ENCODE measurements at places on chromosomes 7 and 10.

DNA sequence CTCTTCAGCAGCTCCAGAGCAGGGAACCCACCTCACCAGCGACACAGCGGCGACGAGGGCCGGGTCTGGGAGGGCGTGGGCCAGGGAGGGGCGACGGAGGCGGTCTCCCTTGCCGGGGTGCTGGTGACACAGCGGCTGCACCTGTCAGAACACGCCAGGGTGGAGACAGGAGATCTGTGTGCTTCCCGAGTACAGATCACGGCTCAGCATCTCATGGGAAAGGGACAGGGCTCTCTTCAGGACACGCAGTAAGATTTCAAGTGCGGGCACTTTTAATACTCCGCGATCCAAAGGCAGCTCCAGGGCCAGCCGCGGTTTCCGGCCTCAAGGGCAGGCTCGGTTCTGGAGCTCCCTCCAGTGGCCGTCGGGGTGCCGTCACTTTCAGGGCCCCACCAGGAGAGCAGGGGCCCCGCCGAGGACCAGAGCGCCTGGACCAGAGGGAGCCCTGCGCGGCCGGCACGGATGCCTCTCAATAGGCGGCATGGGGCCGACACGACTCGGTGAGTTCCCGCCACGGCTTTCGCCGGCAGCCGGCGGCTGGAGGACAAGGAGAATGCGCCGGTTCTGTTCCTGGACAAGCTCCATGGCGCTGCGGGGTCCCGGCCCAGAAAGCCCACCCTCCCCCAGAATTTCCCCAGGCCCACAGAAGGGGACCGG lies 21.4 kb downstream of the GPR146 start:
- H3K4me1 ChIP-seq, result peaks cover 3% of the 10 kb centered on the region
- no peak overlapping the region for H3K4me3 ChIP-seq
- DNase-seq, result peak; percentile 61
- H3K36me3 ChIP-seq, result no peaks in the 10 kb centered on the region

GRCh38 chr10:70363971-70364771 lies 18.3 kb downstream of the LRRC20 start:
- no peaks in the 10 kb centered on the region for H3K36me3 ChIP-seq
- H3K27me3 ChIP-seq, result no peaks in the 10 kb centered on the region

- H3K4me1 ChIP-seq, result no peaks in the 10 kb centered on the region
- peaks cover 5% of the 10 kb centered on the region for H3K27me3 ChIP-seq
- no peak overlapping the region for H3K4me3 ChIP-seq
- no peak for DNase-seq
- no peak overlapping the region for H3K27ac ChIP-seq
These were observed 103.8 kb downstream of the POLL start for GRCh38 chr10:101484175-101484745.

DNA sequence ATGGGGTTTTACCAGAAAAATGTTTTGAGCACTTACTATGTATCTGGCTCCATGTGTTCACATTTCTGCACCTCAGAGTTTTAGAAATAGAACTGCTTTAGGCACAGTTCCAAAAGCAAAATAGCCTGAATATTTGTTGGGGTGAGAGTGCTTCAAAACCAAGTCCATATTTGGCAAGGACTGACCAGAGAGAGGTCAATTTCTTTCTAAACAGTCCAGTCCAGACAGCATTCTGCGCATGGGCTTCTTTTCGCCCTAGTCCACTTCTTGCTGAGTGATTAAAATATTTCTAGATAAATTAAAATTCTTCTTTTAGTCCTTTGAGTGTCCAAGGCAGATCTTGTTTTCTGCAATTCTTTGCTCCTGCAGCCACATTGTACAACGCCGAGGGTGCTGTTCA lies 427.0 kb downstream of the PHTF2 start:
- no peaks in the 10 kb centered on the region for H3K27me3 ChIP-seq
- H3K36me3 ChIP-seq, result no peaks in the 10 kb centered on the region
- no peak for DNase-seq
- H3K4me3 ChIP-seq, result no peak overlapping the region

DNA sequence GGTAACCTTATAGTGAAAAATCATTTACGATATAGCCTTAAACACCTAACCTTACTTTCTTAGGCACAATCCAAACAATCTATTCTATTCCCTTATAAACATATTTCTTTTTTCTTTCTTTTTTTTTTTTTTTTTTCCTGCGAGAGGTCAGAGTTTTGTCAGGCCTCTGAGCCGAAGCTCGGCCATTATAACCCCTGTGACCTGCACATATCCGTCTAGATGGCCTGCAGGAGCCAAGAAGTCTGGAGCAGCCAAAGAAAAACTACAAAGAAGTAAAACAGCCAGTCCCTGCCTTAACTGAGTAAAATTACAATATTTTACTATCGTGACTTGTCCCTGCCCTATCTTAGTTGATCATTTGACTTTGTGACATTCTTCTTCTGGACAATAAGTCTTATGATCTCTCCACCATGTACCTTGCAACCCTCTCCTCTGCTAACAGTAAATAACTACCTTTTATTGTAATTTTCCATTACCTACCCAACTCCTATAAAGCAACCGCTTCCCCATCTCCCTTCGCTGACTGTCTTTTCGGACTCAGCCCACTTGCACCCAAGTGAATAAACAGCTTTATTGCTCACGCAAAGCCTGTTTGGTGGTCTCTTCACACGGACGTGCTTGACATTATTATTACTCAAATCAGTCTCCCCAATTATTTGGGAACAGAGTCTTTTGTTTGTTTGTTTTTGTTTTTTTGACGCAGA lies 64.5 kb downstream of the AOAH start:
- peak overlapping the region; percentile 70 for H3K27ac ChIP-seq
- H3K4me1 ChIP-seq, result peaks cover 35% of the 10 kb centered on the region
- no peaks in the 10 kb centered on the region for H3K36me3 ChIP-seq
- H3K27me3 ChIP-seq, result no peaks in the 10 kb centered on the region
- no peak for DNase-seq
- no peak overlapping the region for H3K4me3 ChIP-seq

DNA sequence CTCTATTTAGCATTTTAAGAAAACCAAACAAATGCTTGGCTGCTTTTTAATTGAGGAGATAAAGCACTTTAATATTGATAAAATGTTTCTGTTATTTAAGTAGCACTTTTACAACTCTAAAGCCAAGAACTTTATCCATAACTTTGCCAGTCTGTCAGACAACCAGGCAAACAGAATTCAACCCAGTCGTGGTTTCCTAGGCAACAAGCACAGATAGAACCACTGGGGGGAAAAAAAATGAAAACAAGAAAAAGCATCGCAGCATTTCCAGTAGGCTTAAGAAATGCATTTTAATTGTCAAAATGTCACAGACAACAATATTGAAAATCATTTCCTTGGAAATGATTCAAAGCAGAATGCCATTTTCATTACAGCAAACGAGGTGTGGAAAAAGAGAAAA lies 323.4 kb downstream of the PARD3 start:
- no peak overlapping the region for H3K27ac ChIP-seq
- H3K36me3 ChIP-seq, result no peaks in the 10 kb centered on the region
- no peak for DNase-seq
- no peaks in the 10 kb centered on the region for H3K27me3 ChIP-seq
- H3K4me1 ChIP-seq, result no peaks in the 10 kb centered on the region

DNA sequence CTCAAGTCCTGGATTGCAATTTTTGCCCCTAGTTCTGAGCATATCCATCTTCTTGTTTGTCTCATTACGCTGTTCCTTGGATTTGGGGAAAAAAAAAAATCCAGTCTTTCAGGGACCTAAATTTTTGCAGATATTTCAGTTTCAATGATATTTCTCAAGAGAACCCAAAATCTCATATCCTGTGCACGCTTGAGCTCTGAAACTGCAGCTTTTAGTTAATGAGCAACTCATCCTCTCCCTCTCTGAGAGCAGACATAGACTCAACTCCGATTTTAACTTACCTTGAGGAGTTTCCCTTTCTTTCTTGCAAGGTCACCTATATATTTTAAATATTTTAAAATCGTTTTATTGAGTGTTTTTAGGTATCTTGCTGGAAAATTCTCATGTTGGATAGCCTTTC lies 200.3 kb downstream of the GALNT17 start:
- no peaks in the 10 kb centered on the region for H3K36me3 ChIP-seq
- H3K27me3 ChIP-seq, result no peaks in the 10 kb centered on the region
- no peak for DNase-seq
- H3K4me1 ChIP-seq, result no peaks in the 10 kb centered on the region
- H3K27ac ChIP-seq, result no peak overlapping the region
- H3K4me3 ChIP-seq, result no peak overlapping the region

DNA sequence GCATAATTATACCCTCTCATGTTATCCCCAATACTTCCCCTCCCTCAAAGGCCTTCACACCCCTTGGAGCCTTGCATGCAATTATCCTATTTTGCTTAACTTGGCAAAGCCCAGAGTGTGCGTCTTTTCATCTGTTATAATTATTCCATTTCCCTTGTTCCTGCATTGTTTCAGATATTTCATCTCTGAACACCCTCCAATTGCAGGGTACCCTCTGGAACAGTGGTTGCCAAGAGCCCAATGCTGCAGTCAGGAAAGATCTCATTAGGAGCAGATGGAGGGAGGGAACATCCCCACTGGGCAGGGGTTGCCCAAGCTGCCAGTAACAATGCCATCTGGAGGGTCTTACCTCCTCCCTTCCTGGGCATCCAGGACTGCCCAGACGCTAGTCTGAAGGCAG lies 18.4 kb upstream of the GOLGA7B start:
- H3K4me3 ChIP-seq, result no peak overlapping the region
- no peak for DNase-seq
- H3K4me1 ChIP-seq, result no peaks in the 10 kb centered on the region
- no peaks in the 10 kb centered on the region for H3K36me3 ChIP-seq

- no peak overlapping the region for H3K27ac ChIP-seq
- H3K36me3 ChIP-seq, result peaks cover 45% of the 10 kb centered on the region
- DNase-seq, result no peak
These were observed 13.4 kb downstream of the RPP30 start for GRCh38 chr10:90885176-90885575.

- peaks cover 20% of the 10 kb centered on the region for H3K4me1 ChIP-seq
- H3K27me3 ChIP-seq, result peaks cover 4% of the 10 kb centered on the region
- no peaks in the 10 kb centered on the region for H3K36me3 ChIP-seq
- no peak overlapping the region for H3K27ac ChIP-seq
These were observed 2.2 kb upstream of the GRIFIN start for GRCh38 chr7:2478399-2478785.

GRCh38 chr10:130053561-130053960 lies 57.1 kb downstream of the C10orf143 start:
- H3K4me1 ChIP-seq, result no peaks in the 10 kb centered on the region
- no peaks in the 10 kb centered on the region for H3K27me3 ChIP-seq

DNA sequence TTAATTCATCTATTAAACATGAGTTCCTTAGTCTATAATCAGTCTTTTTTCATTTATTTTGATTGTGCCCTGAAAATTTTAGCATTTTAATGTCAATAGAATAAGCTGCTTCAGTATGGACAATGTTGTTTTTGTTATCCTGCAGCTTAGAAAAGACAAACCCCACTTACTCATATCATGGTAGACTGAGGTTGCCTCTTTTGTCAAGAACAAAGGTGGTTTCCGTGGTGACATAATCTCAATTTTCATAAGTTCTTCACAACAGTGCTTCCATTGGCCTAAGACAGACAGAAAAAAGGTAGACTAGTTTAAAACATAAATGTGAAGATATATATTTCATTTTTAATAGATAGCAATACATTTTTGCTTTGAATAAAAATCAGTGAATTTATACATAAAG lies 69.1 kb downstream of the RTKN2 start:
- no peaks in the 10 kb centered on the region for H3K27me3 ChIP-seq
- no peak overlapping the region for H3K4me3 ChIP-seq
- peak; percentile 17 for DNase-seq

- H3K27me3 ChIP-seq, result no peaks in the 10 kb centered on the region
- H3K27ac ChIP-seq, result no peak overlapping the region
- H3K4me1 ChIP-seq, result no peaks in the 10 kb centered on the region
- no peak overlapping the region for H3K4me3 ChIP-seq
- H3K36me3 ChIP-seq, result no peaks in the 10 kb centered on the region
These were observed 113.0 kb upstream of the DPP6 start for GRCh38 chr7:153939177-153939576.

GRCh38 chr7:155032978-155033377 lies 30.1 kb upstream of the PAXIP1 start:
- no peaks in the 10 kb centered on the region for H3K4me1 ChIP-seq
- H3K27me3 ChIP-seq, result no peaks in the 10 kb centered on the region
- H3K27ac ChIP-seq, result no peak overlapping the region

DNA sequence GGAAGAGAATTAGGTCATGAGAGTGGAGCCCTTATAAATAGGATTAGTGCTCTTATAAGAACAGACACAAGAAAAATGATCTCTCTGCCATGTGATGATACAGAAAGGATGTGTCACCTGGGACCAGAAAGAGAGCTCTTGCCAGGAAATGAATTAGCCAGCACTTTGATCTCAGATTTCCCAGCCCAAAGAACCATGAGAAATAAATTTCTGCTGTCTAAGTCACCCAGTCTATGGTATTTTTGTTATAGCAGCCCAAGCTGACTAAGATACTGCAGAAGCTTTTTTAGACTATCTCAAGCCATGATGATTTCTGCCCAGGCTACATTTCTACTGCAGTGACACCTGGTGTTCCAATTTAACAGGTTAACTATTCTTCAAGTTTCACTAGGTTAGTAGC lies 84.8 kb downstream of the RSU1 start:
- H3K27ac ChIP-seq, result no peak overlapping the region
- no peak overlapping the region for H3K4me3 ChIP-seq
- no peaks in the 10 kb centered on the region for H3K4me1 ChIP-seq
- peaks cover 3% of the 10 kb centered on the region for H3K36me3 ChIP-seq
- H3K27me3 ChIP-seq, result no peaks in the 10 kb centered on the region

DNA sequence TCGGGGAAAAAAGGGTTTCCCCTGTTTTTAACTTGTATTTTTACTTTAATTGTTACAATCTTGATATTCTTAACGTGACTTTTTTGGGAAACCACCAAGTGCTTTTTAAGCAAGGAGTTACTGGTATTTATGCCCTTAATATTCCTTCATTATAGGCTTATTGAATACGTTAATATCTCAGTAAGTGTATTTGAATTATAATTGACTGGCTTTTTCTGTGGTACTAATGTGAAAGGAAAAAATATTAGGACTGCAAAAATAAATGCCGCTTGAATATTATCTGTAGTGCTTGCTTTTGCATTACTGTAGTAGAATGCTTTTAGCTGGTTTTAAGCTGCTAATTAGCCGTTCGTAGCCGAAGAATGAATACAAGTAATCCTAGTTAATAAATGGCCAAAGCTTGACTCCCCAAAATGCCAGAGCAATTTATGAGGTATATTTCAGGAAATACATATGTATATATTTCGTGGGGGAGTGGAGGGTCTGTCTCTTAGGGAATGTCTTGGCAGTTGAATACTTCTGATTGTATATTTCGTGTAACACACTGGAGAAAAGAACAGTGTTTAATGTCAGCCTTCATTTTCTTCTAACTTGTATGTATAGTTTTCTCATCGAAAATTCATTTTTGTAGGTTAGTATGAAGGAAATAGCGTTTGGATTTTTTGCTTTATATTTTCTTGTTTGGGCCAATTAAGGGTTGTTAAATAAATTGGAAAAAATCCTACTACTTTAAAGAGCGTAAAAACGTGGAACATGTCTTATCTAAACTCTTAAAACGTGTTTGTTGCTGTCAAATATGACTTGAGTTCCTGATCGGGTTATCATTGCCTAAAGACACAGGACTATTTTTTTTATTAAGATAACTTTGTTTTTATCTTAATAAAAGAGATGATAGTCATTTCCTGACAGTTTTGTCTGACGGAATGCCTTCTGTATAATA lies 1.5 kb downstream of the PDCD4 start:
- H3K27me3 ChIP-seq, result no peaks in the 10 kb centered on the region
- peak overlapping the region; percentile 97 for H3K27ac ChIP-seq
- H3K4me3 ChIP-seq, result peak overlapping the region; percentile 94
- peaks cover 14% of the 10 kb centered on the region for H3K36me3 ChIP-seq

- no peaks in the 10 kb centered on the region for H3K4me1 ChIP-seq
- H3K27me3 ChIP-seq, result no peaks in the 10 kb centered on the region
- H3K27ac ChIP-seq, result no peak overlapping the region
- DNase-seq, result no peak
- H3K36me3 ChIP-seq, result no peaks in the 10 kb centered on the region
These were observed 30.2 kb upstream of the NUB1 start for GRCh38 chr7:151311294-151311864.

- no peak overlapping the region for H3K4me3 ChIP-seq
- H3K27ac ChIP-seq, result no peak overlapping the region
- no peak for DNase-seq
- no peaks in the 10 kb centered on the region for H3K36me3 ChIP-seq
- H3K4me1 ChIP-seq, result no peaks in the 10 kb centered on the region
These were observed 42.4 kb upstream of the GDF10 start for GRCh38 chr10:47257396-47258120.
